Osteoblast (primary cell): ENCODE measurements at places on chromosomes 1 and 21. TPM values are rescaled to one million over a fixed set of nuclear protein-coding genes. Genes with fewer than 3 reads are reported as not detected.

- DNase-seq: no peak
Measured at GRCh38 chr1:79895573-79895972, 889.0 kb upstream of the ADGRL4 start.

UMODL1 gene
- under 0.01 TPM in 1 of 2 replicates, not detected in the other for total RNA-seq

DNA sequence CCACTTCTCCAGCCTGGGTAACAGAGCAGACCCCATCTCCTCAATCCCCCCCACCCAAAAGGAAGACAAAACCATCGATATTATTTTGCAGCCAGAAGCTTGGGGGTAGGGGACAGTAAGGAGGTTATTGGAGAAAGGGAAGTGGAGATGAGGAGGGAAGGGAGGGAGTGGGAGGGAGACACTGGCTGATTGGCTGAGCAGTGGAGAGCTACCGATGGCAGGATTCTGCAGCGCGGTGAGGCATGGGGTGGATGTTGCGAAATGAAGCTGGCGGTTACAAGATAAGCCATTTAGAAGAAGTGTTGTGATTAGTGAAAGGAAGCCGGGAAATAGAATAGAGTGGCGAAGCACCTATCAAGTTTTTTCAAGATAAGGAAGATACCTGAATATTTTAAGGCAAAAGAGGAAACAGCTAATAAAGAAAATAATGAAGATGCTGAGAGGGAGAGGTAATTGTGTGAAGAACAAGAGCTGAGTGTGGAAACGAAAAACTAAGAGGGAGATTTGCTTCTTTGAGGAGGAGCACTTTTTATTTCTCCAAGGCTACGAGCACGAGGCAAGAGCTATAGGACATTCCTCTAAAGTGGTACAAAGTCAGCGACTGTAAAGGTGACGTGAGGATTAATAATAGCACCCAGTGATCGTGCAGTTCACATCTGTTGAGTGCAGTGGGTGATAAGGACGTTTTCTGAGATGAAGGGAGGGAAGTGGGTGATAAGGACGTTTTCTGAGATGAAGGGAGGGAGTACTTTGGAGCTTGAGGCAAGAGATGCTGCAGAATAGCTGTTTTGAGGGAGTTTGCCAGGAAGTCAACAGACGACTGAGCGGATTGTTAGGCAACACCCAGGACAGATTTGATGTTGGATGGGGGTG, 103.2 kb upstream of the KIF26B start:
- no peak for DNase-seq

COL24A1 gene
- total RNA-seq: 1.1 and 1.8 TPM in 2 replicates

S100A1 gene
- total RNA-seq: 0.29 TPM in 1 of 2 replicates, not detected in the other

DNA sequence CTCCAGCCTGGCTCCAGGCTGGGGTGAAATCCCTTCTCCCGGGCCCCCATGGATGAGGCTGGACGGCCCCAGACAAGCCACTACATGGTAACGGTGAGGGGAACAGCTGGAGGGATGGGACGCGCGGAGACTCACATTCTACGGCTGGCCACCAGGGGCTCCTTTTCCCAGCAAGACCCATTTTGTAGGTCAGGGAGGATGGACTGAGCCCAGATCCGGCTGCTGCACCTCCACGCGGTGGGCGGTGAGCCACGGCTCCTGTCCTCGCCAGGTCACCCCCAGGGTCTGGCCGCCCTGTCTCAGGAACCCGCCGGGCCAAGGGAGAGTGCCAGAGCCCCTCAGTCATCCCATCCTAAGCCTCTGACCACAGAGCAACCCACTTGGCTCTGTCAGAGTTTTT, 75.0 kb upstream of the ACTRT2 start:
- DNase-seq: peak; percentile 39

DNA sequence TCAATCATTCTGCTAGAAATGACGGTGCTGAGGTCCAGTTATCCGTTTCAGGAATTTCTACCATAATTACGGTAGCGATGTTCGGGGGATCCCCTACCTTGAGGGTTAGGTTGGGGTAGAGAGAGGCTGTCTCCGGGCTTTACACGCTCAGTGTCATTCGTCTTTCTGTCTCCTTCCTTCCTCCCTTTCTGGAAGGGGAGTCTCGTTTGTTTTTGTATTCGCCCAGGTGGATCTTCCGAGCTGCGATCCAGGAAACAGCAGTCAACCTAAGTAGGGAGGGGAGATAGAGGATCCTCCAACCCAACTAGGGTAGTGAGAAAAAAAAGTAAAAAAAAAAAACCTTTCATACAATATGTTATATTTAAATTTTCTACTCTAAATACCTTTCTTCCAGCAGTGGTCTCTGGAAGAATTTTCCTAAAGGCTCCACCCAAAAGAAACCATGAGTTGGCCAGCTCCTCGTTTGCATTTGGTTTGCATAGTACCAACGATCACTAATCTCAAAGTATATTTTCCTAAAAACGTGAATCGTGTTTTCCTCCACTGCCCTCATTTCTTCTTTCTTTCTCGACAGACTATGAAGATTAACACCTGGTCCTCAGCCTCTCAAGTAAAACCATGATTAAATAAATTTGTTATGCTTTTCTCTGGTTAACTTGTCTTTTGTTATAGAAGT, 611 bp upstream of the PIK3C2B start:
- DNase-seq: no peak

DNA sequence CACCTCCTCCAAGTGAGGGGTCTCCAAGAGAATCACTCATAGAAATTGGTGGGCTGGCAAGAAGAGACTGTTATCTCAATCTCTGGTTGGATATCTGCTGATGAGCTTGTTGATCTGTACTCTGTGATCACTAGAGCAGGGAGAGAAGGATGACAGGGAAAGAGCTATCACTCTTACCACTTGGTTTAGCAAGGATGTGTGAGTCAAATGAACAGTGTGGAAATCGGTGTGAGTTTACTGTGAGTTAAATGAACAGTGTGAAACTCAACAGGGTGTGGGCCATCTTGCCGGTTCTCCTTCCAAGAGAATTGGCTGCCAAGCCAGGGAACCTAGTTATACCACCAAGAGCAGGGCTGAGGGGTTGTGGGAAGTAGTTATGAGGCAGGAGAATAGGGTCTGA, 33.3 kb upstream of the CD1D start:
- no peak for DNase-seq

KRTAP10-8 gene
- not detected in 2 replicates for total RNA-seq

DNA sequence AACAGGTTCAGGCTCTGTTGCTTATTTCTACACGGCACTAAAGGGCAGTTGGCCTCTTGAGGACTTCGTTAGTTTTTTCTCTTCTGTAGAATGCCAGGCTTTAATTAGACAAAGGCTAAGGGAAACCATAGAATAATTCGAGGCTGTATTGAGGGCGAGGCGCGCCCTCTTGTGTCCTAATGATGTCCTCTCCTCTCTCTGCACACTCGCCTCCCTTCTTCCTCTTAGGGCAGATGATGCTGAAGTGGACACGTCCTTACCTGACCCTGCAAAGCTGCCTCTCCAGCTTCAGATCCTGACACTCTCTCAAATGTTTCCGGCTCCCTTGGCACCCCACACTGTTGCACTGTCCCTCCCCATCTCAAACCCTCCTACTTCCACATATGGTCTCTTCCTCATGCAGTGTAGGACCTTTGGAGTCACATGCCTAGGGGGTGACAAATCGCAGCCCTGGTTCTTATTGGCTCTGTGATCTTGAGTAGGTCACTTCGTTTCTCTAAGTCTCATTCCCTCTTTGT, 1.9 kb upstream of the ZSCAN20 start:
- peak; percentile 94 for DNase-seq

UTS2 gene
- under 0.01 and 0.29 TPM in 2 replicates for total RNA-seq

DNA sequence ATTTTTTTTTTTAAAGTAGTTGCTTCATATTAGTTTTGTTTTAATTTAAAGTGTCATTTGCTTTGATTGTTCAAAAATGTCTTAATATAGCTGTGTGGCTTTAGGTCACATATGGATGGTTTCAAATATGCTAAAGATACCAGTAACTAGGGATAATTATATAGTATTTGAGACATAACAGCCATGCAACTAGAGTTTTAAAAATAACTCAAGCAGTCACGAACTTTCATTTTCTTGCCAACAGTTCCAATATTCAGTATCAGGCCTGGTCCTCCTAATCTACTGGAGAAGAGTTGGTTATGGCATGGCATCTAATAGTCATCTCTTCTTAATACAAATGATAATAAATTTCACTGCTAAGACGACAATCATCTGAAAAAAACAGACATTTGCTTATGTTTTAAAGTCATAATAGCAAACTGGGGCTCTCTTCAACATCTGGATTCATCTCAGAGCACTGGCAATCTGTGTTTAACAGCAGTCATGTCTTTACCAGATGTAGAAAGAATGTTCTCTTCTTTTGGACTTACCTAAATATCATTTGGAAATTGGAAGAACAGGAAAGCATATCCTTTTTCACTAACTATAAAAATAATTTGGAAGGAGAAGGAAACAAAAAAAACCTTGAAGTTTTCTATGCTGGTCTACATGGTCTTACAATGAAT, 24.1 kb upstream of the A3GALT2 start:
- no peak for DNase-seq

DNA sequence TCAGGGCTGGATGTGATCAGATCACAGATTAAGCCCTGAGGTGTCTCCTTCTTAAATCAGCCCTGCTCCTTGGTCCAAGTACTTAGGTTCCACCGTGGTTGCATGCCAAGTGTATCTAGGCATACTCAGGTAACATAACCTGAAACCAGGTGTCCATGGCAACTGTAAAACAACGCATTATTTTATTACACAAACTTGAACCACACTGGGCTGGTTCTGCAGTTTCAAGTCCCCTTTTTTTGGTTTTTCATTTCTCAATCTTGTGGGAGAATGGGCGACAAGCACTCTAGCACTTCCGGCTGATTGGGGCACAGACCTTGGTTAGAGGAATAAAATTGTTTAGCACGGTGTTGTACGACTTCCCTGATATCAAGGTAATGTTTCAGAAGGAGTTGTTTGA, 65.2 kb downstream of the GBP6 start:
- no peak for DNase-seq

CNKSR1 gene
- total RNA-seq: under 0.01 TPM in 1 of 2 replicates, not detected in the other

PRDM16 gene
- 6.5 and 8.3 TPM in 2 replicates for total RNA-seq

- peak; percentile 66 for DNase-seq
Measured at GRCh38 chr1:59730759-59731478, 83.8 kb upstream of the HOOK1 start.

PAQR7 gene
- 9.8 and 11.2 TPM in 2 replicates for total RNA-seq

DNA sequence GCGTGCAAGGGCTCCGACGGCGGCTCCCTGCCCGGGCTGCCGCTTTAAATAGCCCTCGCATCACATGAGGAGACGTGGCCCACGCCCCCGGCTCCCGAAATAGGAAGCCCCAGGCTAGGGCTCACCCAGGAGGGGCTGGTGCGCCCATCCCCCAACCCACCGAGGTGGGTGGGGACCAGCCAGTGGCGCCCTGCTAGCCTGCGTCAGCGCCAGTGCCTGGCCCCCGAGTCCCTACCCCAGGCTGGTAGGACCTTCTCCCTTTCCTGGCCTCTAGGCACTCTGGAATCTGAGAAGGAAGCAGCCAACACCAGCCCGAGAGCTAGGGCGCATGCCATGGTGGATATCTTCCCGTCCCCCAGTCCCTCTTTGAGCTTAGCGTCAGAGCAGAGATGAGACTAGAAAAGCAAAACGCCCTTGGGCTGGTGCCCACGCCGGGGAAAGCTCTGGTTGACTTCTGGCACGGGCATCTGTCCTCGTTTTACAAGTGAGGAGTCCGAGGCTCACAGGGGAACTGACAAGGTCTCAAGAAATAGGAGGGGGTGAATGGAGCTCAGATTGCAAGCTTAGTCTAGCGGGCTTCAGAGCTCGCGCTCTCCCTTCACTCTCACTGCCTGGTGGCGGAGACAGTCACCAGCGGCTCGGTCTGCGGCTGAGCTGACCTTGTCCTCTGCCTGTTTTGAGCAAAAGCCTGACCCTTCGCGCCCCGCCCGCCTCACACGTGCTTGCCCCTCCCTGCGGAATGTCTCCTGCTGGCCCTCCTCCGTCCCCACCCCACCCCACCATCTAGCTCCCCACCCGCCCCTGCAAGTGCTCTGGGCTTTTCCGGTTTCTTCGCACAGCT, at the start of gene FABP3:
Gene FABP3, minus strand, starts transcription at position 21 of the 841 bp plus-strand sequence. CDS start 62 bp downstream, outside the sequence.
- DNase-seq: peak; percentile 94

- DNase-seq: peak; percentile 35
Measured at GRCh38 chr1:71656902-71657301, 576.1 kb upstream of the ZRANB2 start.

DNA sequence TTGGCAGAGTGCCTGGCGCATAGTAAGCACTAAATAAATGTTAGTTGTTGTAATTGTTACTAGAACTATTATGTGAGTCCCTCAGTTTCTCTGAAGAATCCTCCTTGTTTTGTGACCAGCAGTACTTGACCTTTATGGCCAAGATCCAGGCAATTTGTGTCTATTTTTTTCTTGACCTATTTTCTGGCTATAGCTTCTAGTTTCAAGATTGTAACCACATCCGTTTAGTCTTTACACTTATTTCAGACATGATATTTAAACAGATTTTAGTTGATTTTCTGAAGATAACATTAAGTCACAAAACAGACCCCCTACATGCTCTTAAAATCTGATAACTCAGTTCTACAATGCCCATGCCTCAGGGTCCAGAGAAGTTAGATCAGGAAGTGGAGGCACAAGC, 50.3 kb downstream of the CDC7 start:
- DNase-seq: no peak

OR2C3 gene
- total RNA-seq: not detected in 2 replicates

GRCh38 chr1:170765712-170766330, 101.9 kb downstream of the PRRX1 start:
- peak; percentile 37 for DNase-seq

DNA sequence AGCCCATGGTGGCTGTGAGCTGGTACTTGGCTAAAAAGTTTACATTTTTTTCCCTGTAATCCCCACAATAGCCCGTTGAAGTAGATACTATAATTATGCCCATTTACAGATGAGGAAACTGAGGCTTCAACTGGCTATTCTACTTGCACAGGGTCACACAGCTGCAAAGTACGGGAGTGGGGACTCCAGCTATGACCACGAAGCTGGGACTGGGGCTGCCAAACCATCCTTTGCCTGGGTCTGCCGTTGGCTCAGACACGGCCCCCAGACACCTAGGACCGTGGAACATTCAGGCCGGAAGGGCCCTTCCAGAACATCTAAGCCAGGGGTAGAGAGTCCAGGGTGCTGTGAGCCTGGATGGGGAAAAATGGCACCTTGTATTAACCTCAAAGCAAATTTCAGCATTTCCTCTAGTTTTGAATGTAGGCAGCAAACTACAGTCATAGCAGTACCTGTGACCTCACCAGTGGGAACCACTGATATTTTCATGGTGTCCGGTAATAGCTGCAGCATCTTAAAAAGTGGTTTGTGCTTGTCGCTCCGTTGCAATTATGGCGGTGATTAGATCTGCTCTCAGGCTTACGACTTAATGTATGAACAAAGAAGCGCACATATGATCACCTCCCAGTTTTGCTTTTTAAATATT, 4.3 kb downstream of the TP73 start:
- no peak for DNase-seq
